HT1080 (cell line): ENCODE measurements at places on chromosomes 11 and 22. TPM values are rescaled to one million over a fixed set of nuclear protein-coding genes. Genes with fewer than 3 reads are reported as not detected.

DNA sequence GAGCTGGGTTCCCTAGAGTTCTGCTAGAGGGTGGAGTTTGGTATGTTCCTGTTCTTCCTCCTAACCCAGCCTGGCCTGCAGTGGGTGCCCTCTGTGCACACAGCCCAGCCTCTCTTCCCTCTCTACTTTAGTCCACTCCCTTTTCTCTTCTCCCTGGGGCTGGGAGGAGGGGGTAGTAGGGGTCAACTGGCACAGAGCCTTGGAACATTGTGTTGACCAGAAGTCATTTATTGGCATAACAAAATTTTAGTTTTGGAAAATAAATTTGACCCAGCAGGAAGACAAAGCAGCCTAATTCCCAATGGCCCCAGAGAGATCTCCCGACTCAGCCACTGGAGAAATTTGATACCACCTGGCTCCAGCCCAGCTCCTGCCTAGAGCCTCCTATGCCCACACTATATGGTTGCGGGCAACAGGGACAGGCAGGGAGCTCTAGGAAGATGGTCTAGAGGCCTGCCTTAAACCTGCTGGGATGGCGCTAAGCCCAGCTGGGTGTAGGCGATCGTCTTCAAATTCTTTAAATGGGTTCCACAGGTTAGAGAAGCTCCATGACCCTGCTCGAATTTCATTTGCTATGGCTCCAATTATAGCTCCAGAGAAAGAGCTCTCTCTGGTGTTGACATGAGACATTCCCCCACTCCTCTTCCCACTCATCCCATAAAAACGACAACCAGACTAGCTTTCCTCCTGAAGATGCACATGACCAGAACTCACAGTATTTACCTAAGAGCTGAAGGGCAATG, 9.9 kb downstream of the PCSK7 start:
- peak; percentile 64 for DNase-seq

DNA sequence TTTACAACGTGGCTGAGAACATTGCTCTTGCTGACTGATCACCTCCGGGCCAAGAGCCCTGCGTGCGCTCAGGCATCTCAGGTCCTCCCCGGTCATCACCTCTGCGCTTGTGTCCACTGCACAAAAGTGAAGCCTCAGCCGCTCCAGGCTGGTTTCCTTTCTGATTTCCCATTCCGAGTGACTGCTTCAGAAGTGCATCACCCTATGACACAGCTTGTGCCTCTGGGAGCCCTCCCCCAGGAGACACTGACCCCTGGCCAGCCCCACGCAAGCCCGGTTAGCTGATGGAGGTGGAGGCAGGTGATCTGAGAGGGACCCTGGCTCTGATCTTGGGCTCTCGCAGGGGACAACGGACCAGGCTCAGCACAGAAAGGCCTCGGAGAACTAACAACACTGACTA, 38.3 kb upstream of the GNB1L start:
- DNase-seq = no peak

DNA sequence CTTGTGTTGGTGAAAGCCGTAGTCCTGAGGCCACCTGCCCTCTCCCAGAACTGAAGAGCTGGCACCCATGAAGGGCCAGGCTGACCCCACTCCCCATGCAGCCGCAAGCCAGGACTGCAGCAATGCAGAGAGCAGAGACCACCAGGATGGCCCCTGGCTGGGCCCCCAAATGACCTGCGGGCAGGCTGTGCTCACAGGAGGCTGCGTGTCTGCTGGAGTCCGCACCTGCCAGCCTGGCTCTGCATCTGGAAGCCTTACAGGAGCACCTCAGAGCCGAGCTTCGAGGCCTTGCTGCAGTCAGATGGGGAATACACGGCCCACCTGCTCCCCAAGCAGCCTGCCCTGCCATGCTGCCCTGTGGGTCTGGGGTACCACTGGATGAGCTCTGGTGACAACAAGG, 1336.8 kb downstream of the TBC1D22A start:
- no peak for DNase-seq

DNA sequence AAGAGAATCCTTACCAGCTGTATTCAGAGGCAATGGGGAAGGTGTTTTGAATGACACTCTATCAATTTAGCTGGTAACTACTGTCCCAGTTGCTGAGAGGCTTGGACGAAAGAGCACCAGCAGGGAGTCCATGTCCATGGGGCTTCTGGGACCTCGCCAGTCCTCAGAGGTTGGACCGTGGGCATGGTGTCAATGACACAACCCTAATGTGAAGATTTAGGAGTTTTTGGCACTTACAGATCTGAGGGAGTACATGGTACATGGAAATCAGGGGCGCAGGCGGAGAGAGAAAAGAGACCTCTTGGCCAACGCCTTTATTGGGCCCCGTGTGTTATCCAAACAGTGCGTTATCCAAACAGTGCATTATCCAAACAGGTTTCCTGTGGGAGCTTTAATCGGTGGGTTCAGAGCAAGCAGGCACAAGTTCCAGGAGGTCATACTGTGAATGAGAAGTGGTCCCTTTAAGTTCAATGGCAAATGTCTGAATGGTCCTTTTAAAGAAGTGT, 169.1 kb upstream of the B3GAT1 start:
- no peak for DNase-seq

GP1BB gene
- total RNA-seq = not detected in 2 replicates

GRCh38 chr11:58506935-58507334, 970 bp downstream of the OR5B21 start:
- DNase-seq = no peak

- no peak for DNase-seq
These were observed 88.9 kb downstream of the ARFGAP2 start for GRCh38 chr11:47087801-47088200.
